CD4-positive, alpha-beta T cell treated with Interleukin-6 for 4 hours (primary cell): ENCODE measurements at places on chromosomes 11 and 22.
A peak's percentile ranks its signal among the peaks of the same experiment; 100 is the strongest.

GRCh38 chr22:37301144-37301830, 19.0 kb downstream of the CYTH4 start:
- no peak for DNase-seq

- DNase-seq = no peak
Observed at GRCh38 chr11:111715142-111715816, 50.9 kb downstream of the PPP2R1B start.

DNA sequence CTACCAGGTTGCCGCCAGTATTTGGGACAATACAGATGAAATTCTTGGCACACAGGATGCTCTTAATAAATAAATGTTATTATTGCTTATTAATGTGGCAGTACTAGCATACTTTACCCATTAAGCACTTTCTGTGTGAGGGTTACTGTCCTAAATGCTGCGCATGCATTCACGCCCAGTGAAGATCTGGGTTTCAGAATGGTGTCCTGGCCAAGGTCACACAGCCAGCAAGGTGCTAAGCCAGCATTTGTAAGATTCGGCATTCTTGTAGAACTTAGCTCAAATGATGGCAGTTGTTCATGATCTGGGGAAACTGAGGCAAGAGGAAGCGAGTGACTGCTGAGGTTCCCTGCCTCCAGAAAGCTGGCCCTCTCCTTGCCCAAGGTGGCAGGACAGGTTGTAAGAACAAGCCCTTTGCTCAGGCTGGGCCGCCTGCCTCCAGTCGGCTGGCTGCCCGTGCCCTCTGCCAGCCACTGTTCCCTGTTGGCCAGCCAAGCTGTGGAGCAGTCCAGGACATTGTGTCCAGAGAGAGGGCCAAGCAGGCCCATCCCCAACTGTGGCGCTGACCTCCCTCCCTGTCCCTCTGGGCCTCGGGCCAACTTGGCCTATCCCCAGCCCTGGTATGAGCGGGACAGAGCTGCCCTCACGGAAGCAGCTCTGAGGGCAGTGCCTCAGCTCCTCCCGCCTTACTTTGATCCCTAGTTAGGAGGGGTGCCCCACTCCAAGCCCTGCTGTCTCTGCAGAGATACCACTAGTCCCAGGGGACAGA, 28.8 kb downstream of the TOB2 start:
- DNase-seq = no peak

DNA sequence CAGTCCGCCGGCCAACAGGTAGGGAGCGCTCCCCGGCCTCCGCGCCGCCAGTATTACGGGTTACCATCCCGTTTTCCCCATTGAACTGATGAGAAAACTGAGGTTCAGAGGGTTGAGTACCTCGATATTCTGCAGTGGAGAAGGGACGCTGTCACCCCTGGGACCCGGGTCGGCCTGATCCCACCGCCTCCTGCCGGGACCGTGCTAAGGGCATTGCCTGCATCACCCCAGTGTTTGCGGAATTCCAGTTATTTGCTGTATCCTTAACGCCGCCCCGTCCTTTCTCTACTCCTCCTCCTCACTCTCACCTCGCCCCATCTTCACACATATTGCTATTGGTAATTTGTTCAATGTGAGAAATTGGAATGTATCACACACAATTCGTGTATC, 370 bp upstream of the A4GALT start:
- DNase-seq = no peak

- DNase-seq = no peak
Observed at GRCh38 chr22:33070600-33070999, 12.4 kb upstream of the SYN3 start.

DNA sequence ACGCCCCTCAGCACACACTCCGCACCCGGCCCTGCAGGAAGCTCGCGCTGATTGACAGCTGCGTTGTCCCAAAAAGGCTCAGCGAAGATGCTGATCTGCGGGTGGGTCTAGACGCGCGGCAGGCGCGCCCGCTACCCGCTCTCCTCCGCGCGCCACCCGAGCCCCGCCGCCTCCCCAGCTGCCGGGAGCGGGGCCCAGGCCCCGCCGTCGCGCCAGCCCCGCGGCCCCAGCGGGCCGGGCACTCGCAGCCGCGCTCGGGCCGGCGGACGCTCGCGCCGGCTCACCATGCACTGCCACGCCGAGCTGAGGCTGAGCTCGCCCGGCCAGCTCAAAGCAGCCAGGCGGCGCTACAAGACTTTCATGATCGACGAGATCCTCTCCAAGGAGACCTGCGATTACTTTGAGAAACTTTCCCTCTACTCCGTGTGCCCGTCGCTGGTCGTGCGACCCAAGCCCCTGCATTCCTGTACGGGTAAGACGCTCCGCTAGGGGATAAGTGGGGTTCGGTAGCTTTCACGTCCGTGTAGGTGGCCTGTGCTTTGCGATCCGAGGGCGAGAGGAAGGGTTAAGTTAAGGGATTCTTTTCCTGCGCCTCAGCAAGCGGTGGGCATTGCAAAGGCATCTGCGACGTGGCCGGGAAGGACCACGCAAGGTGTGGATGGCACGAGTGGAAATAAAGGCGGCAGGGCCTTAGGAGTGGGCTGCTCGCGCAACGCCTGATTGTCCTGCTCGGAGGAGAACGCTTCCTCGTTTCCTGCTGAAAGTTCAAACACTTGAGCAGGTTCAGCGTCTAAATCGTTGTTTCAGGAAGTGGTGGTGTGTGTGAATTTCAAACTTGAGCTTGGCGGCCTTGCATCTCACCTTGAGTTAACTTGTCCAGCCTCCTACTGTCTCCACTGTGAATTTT, at the start of gene BARX2:
Gene BARX2 (plus strand): TSS at position 98 of the 907 bp plus-strand sequence. CDS start 188 bp downstream, at position 286.
- DNase-seq = no peak

- DNase-seq = no peak
Observed at GRCh38 chr11:59716051-59716450, 2.4 kb upstream of the OR10V1 start.

- no peak for DNase-seq
Observed at GRCh38 chr11:36086366-36086765, 142.5 kb downstream of the LDLRAD3 start.

DNA sequence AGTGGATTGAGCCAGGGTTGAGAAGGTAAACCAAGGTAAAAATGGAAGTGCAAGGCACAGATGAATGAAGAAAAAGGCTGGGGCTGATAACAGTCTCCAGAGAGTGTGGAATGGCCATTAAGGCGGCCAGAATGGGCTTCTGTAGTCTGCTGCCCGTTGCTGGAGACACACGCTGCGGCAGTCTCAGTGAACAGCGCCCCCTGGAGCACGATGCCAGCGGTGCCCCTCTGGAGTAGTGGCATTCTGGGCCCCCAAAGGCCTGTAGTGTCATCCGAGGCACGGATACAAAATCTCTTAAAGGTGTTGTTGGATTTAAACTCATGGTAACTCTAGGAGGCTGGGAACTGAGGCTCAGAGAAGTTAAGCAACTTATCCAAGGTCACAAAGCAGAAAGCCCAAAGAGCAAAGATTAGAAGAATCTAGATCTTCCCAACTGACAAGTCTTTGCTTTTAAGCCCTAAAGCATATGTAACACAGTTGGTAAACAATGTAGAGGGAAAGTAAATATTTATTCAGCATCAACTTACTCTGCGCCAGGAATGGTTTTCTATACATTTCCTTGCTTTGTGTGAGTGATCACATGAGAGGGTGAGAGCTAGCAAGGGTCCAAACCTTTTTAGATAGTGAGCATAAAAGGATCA, 18.2 kb downstream of the KCNJ1 start:
- DNase-seq = peak; percentile 71

- peak; percentile 58 for DNase-seq
Observed at GRCh38 chr11:128482512-128483191, 104.7 kb downstream of the ETS1 start.

DNA sequence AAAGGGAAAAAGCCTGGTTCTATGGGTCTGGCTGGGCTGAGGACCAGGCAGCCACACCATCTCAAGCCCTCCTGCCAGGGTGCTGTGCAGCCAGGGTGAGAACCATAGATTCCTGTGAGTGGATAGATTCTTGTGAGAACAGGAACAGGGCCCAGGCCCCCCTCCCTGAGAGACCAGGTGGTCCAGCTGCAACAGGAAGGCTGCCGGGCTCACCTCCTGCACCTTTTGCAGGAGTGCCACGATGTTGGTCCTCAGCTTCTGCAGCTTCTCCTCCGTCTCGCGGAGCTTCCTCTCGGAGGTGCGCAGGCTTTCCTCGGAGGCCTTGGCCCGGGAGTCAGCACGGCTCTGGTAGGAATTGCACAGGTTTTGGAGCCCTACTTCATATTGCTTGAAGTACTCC, 40.8 kb downstream of the MORC2 start:
- no peak for DNase-seq

DNA sequence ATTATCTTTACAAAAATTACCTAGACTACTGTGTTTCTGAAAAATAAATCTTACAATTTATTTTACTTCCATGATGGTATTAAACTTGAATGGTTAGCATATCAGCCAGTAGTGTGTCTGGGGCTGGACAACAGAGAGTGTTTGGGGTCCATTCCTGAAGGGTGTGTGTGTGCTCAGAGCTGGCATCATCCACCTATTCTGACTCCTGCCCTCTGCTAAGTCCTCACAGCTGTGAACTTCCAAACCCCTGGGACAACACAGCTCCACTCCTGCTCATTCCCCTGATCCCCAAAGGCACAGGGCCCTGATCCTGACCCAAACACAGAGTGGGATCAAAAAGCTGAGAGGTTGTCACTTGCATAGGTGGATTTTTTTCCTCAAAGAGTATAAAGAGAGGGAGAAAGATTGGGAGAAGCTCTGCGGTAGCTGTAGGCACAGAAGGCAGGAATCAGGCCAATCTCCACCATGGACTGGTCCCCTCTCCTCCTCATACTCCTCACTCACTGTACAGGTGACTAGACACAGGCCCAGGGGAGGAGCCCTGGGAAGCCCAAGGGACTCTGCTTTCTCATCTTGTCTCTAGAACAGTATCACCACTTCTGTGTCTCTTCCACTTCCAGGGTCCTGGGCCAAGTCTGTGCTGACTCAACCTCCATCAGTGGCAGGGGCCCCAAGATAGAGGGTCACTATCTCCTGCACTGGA, 55.7 kb upstream of the TOP3B start:
- no peak for DNase-seq

- DNase-seq = no peak
Observed at GRCh38 chr11:71286701-71287643, 34.6 kb upstream of the SHANK2 start.

GRCh38 chr11:92653454-92653853, 316.0 kb upstream of the MTNR1B start:
- no peak for DNase-seq

DNA sequence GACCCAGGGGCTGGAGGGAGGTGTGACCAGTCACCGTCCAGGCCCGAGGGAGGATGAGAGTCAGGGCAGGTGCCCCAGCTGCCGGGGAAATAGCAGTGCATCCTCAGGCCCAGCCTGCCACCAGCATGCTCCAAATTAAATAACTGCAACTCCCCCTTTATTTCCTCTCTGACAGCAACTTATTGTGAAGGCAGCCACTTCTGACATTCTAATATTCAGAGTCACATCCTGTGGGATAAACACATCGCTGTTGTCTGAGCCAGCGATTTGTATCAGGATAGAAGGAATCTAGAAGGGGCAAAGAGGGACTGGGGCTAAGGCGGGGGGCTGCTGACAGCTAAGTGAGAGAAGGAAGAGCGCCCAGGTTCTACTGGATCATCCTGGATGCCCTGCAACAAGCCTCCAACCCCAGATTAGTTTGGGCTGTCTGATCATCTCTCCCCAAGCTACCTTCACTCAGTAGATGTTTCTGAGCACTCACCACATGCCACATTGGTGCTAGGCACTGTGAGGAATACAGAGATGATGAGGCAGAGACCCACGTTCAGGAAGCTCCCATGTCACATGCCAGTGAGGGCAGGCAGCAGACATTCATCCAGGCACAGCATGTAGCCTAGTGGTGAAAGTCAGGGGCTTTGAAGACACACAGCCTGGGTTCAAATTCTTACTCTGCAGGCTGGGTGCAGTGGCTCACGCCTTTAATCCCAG, 214.1 kb downstream of the BUD13 start:
- DNase-seq = no peak

DNA sequence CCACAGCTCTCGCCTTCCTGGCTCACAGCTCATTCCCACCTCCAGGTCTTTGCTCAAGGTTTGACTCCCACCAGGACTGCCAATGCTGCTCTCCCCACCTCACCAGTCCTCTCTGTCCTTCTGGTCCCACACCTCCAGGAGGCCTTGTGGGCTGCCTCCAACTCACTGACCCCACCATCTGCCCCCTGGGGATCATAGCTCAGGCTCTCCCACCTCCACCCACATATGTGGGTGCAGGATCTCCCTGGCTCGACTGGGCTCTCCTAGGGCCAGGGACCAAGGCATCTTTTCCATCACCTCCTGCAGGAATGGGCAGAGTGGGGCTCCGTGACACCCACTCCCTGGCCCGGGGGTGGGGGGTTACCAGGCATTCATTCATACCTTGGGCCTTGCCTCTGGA, 13.8 kb upstream of the SSTR3 start:
- no peak for DNase-seq

- no peak for DNase-seq
Observed at GRCh38 chr11:133360860-133361688, 171.2 kb downstream of the OPCML start.

DNA sequence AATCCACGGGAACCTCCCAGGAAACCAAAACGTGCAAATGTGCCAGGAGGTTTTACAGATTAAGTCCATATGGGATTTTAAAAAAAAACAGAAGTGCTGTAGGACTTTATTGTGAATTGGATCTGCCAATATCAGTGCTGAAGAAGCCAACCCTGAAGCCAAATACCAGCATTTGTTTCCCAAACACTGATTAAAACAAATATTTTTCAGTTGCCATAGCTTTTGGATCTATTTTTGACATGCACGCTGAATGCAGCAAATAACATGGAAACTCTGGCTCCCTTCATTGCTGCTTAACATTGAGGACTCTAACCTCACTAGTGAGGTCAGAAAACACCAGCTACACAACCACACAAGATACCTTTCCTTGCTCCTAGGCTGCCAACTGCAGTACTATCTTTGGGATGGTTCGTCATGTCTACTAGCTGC, 28.4 kb upstream of the SIK2 start:
- no peak for DNase-seq

DNA sequence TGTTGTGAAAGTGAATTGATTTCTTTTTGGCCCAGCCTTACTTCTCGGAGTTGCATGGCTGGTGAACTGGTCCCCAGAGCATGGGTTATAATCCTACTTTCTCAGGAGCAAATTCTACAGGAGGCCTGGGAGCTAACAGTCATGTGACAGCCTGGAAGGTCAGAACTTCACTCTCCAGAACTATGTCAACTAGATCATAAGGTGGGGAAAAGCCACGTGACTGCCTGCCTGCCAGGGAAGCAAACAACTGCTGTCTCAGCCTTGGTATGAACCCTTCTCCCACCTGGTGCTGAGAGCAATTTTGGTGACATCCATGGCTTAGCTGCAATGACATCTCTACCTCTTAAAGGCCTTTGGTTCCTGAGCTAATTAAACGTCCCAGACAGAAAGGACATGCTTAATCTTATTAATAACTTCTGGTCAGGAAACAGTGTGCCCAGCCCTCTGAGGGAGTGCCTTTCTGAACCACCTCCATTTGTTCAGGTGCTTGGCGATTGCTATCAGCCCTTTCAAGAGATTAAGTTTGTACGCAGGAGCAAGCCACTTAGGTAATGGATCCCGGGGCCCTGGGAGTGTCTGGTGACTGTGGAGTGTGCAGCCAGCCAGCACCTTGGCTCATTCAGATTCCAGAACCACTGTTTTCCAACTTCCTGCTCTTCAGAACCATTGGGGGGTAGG, 1.4 kb upstream of the CREB3L1 start:
- no peak for DNase-seq

- DNase-seq = no peak
Observed at GRCh38 chr22:40397396-40397795, 27.0 kb downstream of the SGSM3 start.

GRCh38 chr11:15828215-15828853, 528.0 kb downstream of the SOX6 start:
- DNase-seq = no peak

- no peak for DNase-seq
Observed at GRCh38 chr11:2580571-2581001, 119.2 kb downstream of the KCNQ1OT1 start.
